ENCODE measurements at places on chromosomes 2 and 18.
A peak's percentile ranks its signal among the peaks of the same experiment; 100 is the strongest.

DNA sequence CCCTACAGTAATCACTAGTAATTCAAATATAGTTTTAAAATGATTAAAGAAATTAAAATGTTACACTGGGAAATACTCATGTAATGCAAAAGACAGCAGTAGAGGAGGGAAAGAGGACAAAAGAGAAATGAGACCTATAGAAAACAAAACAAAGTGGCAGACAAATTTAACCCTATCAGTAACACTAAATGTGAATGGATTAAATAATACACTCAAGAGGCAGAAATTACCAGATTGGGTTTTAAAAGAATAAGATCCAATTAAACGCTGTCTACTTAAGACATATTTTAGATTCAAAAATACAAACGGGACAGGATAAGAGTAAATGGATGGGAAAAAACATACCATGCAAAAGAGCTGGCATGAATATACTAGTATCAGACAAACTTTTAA lies 17.0 kb downstream of the TLK1 start:
- no peak for DNase-seq

DNA sequence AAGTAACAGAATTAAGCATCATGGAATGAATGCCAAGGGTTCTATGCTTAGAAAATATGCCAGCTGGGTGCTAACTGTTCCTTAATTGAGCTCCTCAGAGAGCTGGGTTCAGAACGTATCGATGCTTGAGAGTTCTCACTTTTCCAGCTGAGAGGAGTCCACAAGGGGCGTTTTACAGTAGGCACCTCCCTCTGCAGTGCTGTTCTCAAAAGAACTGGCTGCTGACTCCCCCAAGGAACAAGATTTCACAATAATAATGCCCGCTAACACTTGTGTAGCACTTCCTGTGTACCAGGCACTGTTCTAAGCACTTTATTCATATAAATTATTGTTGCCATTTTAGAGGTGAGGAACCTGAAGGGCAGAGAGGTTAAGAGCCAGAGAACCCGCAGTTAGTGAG lies 18.1 kb upstream of the TMEM237 start:
- DNase-seq: no peak

DNA sequence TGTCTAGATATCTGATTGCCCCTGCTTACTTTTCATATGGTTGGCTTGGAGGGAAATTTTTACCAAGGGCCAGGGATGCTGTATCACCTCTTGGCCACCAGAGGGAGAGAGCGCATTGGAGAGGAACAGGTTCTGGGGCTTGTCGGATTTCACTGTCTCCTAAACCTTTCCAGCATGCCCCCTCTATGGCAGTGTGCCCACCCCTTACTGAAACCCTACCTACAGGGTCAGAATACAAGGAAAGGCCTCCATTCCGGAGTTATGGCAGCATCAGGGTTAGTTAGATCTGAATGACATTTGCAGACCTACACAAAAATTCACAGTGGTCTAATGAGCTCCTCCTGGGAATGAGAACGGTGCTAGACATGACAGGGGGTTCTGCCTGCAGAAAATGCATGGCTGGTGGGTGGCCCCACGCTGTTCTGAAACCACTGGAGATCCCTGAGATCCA lies 5.8 kb downstream of the SLC14A2 start:
- peak; percentile 61 for DNase-seq

GRCh38 chr2:61443342-61444041 lies 27.4 kb downstream of the USP34 start:
- DNase-seq: no peak

DNA sequence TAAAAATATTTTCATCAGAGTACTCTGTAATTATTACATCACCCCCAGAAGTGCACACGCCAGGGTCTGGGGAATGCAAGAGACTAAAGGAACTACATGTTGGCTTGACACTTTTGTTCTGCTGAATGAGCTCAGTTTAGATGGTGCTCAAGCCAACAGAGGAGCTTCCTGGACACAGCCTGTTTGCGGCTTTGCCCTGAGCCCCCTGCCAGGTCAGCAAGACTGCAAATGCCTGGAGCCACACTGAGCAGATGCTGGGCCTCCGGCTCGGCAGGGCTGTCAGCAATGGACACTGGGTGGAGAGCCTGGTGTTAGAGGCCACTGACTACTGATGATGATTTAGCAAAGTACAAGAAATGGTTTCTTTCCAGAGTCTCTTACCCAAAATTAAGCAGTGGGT lies 31.9 kb downstream of the PTPN18 start:
- DNase-seq: no peak

Data from CD4-positive, alpha-beta T cell treated with Interleukin-17A for 1 hour (primary cell).